ENCODE measurements at places on chromosomes 7 and 10.

GRCh38 chr7:13069841-13070240 lies 382.4 kb downstream of the ARL4A start:
- DNase-seq = no peak

DNA sequence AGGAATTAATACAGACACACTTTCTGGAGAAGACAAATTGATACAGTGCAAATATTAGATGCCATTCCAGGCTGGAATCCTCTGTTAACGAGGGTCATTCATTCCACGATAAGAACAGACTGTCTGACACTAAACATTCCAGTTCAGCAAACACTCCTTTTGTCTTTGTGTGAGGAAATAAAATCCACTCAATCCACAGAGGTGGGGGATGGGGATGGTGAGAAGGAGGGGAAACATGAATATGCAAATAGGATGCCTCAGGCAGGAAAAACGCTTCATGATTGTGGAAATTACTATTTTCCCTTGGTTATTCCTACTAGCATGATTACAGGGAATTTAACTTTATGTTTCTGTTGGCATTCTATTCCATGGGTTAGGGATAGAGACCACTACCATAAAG lies 196.9 kb upstream of the CDCA7L start:
- DNase-seq = no peak

- DNase-seq = no peak
Measured at GRCh38 chr7:129443612-129444011, 9.4 kb downstream of the STRIP2 start.

DNA sequence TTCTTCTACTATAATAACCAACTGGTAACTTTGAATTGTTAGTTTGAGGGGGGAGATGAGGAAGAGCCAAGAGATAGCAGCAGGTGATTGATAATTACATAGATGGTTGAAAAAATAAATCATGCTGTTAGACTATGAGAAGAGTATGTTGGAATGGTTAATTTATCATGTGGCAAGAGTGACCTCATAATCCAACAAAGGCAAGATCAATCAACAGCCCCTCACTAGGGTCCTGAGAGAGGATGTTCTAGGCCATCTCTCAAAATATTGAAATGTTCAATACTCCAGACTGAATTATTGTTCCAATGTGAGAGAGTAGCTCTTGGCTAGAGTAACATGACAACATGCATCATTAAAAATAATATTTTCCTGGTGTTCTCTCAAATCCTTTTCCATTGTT lies 67.9 kb downstream of the ADD3 start:
- no peak for DNase-seq

DNA sequence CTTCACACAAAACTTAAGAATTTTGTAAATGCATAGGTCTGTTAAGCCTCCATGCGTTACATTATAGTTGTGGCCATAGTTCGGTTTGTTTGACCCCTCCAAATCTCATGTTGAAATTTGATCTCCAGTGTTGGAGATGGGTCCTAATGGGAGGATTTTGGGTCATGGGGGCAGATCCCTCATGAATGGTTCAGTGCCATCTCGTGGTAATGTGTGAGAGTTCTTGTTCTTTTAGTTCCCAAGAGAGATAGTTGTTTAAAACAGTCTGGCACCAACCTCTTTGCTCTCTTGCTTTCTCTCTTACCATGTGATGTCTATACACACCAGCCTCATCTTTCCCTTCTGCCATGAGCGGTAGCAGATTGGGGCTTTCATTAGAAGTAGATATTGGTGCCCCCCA lies 264.3 kb downstream of the TCF7L2 start:
- DNase-seq = no peak

Data from nephron progenitor cell (in vitro differentiated cells).